ENCODE measurements at places on chromosomes 7 and 10. TPM values are rescaled to one million over a fixed set of nuclear protein-coding genes. Genes with fewer than 3 reads are reported as not detected.

Gene JAKMIP3
- 0.16 TPM for total RNA-seq

Gene TACC2
- 0.16 TPM for total RNA-seq

Gene C10orf105
- total RNA-seq: 0.63 TPM

DNA sequence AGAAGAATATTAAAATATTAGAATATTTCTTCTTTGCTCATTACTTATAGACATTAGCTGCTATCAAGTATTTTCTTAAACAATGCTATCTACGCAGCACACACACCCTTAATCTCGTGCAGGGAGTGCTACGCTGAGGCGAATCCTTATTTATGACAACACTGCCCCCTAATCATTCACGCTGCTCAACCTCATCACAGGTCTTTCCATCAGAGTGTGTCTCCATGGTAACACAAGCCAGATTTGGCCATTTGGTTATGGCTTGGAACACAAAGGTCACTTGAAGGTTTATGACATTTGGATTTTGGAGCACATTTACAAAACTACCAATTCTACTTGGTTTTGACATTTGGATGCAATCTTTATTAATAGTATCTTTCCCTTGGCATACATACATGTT lies 45.4 kb upstream of the MYO3A start:
- DNase-seq: no peak

GRCh38 chr10:65818990-65819389 lies 1106.8 kb upstream of the LRRTM3 start:
- DNase-seq: no peak

DNA sequence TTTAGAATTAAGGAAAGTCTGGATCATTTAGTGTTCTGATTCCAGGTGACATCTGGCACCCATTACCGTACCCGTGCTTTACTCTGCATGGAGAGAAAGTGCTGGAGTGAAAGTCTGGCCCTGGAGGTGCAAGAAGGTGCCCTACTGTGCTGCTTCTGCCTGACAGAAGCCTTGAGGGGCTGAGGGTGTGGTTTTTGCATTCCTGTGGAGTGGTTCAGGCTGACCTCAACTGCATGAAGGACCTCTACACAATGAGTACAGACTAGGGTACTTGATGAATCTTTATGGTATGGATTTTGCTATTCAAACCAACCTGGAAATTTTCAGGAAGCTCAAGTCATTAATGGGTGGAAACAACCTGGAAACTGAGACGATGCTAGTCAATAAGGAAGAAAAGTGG lies 45.1 kb upstream of the GSAP start:
- no peak for DNase-seq

DNA sequence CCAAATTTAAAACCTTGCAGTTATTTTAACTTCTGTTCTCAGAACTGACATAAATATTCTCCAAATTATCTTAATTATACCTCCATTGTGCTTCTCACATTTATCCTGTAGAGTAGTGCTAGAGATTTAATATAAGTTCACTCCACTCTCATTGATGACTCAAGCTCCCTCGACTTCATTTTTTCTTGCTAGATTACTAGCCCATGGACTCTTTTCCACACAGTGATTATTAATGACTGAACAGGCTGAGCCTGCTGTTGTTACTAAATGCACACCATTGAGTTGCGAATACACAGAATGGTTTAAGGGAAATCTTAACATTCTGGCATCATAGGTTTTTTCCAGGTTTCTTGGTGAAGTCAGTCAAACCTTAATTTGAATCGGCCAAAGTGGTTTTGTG lies 179.5 kb upstream of the AKR1E2 start:
- DNase-seq: no peak

DNA sequence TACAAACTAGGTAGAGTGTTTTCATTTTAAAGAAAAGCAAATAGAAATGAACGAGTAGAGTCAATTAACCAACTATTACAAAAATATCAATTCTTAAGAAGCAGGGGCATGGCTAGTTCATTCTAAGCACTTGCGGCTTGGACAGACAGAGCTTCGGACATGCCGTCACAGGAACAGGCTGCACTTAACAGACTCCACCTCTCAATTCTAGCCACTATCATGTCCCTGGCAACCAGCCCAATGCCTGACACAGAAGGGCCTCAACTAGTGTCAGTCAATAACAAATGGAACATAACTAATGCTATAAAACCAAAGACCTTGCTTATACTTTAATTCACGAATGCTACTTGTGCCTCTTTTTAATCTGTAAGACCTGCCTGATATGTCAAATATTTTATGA lies 74.4 kb downstream of the TPK1 start:
- DNase-seq: no peak

DNA sequence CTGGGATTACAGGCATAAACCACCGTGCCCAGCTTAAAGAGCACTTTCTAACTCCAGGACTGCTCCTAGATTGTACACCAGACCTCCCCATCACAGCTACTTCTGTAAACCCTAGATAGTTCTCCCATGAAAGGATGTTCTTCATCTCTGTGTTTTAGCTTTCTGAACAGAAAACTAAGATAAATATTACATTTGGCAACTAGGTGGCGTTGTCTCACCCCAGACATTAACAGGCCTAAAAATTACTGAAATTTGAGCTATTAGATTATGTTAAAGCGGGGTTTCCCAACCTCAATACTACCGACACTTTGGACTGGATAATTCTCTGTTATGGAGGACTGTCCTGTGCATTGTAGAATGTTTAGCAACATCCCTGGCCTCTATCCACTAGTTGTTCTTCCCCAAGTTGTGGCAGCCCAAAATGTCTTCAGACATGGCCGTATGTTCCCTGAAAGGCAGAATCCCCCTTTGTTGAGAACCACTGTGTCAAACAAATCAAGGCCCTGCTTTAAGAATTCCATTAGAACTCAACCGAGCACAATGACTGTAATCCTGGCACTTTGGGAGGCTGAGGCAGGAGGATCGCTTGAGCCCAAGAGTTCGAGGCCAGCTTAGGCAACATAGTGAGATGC lies 19.1 kb downstream of the ATOH7 start:
- DNase-seq: no peak

- DNase-seq: no peak
These were observed 106.9 kb downstream of the AOAH start for GRCh38 chr7:36617408-36617807.

- DNase-seq: no peak
These were observed 363.7 kb downstream of the BMPER start for GRCh38 chr7:34269084-34269483.

DNA sequence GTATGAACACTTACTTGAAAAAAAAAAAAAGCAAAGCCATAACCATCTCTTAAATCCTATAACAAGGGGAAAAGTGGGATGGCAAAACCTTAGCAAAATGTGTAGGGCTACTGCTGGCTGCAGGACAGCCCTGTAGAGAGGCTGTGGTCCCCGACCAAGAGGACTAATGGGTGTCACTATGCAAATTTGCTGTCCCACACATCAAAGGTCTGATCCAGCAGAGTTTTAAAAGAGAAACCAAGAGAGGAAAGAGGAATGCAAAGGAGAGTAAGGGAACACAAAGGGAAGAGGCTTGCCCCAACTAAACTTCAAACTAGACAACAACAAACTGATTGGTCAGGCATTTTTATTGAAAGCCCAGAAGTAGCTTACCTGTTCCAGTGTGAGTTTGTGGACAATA lies 3.1 kb upstream of the ZNRF2 start:
- DNase-seq: no peak

GRCh38 chr7:30173058-30173897 lies 38.5 kb downstream of the MTURN start:
- no peak for DNase-seq

DNA sequence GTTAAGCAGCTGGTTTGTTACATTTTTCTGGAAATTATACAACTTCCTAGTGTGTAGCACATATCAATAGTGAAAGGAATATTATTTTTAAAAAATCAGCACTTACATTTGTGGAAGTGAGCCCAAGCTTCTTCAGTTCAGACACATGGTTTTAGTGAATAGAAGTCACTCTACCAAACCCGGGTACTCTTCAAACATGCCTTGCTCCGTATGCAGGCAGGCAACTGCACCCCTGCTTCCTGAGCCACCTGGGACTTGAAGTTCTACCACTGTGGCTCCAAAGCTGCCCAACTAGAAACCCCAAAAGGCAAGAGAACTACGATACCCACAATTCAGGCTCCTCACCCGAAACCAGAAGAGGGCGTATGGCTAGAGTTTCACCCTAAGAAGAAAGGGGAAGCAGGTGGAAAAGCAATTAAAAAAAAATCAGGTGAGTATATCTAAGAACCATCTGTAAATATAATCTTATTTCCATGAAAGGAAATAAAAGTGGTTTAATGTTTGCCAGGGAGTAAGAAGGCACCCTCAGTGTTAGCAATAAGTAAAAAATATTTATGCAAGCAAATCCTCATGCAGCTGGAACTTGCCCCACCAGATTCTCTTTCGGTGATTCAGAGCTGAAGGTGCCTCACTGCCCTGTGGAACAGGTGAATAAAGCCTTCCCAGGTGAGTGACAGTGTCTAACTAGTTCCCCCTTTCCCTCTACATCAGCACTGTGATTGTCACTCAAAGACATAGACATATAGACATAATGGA lies at the start of gene MACC1:
Gene MACC1 (minus strand): TSS at position 192 of the 756 bp plus-strand sequence. CDS start 55,522 bp downstream, outside the sequence.
- DNase-seq: peak; percentile 25

DNA sequence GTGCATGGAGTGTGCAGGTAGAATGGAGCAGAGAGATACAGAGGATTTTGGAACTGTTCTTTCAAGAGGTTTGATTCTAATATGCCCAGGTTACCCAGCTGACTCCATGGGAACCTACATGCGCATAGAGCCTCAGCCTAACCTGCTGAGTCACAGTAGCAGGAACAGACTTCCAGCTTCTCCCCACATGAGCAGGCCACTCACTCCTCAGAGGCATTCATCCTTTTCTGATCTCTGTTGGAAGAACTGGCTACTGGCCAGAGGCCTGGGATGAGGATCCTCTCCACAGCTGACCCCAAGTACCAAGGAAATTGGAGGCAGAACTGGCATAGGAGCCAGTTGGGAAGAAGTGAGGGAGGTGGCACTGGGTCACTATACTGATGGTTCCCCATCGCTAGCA lies 17.9 kb upstream of the CCSER2 start:
- no peak for DNase-seq

- DNase-seq: no peak
These were observed 207.9 kb downstream of the PLXNA4 start for GRCh38 chr7:132368246-132368900.

DNA sequence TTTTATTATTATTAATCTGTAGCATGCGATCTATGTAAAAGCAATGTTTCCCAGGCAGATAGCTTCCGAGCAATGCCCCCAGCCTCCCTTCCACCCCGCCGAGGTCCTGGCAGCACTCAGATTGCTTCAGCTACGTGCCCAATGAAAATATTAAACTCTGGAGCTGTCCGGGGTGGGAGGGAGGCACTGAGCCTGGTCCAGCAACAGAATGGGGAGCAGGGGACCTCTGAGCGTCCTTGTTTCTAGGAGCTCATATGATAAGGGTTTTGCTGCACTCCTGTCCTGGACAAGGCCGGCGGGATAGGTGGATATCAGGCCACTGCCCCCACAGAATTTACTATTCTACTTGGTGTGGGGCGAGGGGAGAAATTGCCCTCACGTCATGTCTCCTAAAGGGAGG lies 44.5 kb upstream of the CDK1 start:
- DNase-seq: no peak

DNA sequence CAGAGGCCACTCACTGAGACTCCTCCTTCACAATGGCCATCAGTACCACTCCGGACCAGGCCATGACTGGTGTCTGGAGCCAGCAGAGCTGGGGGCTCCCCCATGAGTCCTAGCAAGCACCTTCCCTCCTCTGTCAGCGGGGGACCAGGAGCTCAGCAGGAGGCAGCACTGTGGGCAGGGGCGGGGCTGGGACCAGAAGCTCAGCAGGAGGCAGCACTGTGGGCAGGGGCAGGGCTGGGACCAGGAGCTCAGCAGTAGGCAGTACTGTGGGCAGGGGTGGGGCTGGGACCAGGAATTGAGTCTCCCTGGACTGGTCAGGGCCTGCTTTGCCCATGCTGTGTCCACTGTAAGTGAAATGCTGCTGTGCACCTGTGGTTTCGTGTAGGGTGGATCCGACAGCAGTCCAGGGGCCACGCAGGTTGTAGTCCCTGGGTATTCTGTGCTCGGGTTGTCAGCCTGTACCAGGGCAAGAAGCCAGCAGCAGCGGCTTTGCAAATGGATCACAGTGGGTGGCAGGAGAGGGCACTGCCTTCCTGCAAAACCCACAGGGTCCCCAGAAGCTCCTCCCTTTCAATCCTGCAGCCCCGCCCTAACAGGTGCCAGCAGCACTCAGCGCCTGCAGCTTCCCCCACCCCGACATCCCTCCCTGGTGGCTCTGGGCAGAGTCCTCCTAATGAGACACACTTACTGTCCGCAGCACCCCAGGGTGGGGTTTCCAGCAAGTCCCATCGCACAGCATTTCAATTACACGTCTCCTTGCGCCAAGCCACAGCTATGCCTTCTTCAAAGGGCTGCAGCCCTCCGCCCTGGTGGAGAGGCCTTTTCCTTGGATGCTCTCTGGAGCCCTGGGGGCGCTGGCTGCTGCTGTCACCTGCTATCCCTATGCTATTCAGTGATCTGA lies 220.5 kb downstream of the TCERG1L start:
- DNase-seq: no peak

GRCh38 chr7:128665057-128665456 lies 7.0 kb upstream of the GARIN1A start:
- DNase-seq: no peak

- DNase-seq: no peak
These were observed 4.6 kb upstream of the SMARCD3 start for GRCh38 chr7:151252961-151253711.

- no peak for DNase-seq
These were observed 1.1 kb downstream of the UFSP1 start for GRCh38 chr7:100888291-100888987.
